Osteocyte (in vitro differentiated cells): ENCODE measurements at places on chromosomes 4 and X. TPM values are rescaled to one million over a fixed set of nuclear protein-coding genes. Genes with fewer than 3 reads are reported as not detected.

- peak; percentile 77 for DNase-seq
- no peaks in the 10 kb centered on the region for H3K27me3 ChIP-seq
- peaks cover 8% of the 10 kb centered on the region for H3K4me1 ChIP-seq
- no peak overlapping the region for H3K27ac ChIP-seq
- H3K4me3 ChIP-seq = no peak overlapping the region
These were observed 22.7 kb upstream of the PLCXD1 start for GRCh38 chrX:258291-259040.

DNA sequence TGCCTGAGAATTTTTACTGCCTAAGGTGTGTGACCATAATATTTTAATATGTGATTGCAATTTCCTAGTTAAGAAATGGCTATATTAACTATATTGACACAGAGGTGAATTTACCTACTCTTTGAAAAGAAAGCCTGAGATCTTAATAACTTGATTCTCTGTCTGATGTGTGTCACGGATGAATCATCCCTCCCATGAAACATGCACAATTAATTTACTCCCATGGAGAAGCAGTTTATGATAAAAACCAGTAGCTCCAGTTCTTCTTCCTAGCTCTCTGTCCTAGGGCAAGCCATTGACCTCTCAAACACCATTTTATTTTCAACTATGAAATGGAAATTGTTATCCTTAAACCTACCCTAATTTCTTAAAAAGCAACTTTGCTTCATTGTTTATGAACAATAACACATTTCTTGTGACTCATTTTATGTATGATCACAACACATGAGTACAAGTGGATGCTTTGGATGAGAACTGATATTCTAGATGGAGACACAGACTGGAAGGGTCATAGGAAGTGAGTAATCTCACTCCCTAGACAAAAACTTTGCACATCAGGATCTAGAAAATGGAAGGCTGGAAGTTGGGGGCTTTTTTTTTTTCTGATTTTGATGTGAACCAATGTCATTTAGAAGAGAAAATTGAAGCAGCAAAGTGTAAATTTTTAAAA is 438.3 kb downstream of the GPAT3 start:
- peaks cover 15% of the 10 kb centered on the region for H3K27me3 ChIP-seq
- H3K27ac ChIP-seq = no peak overlapping the region
- no peaks in the 10 kb centered on the region for H3K36me3 ChIP-seq
- DNase-seq = no peak

The UXT gene
- 69.6 and 77.7 TPM in 2 replicates for total RNA-seq

The TRIM2 gene
- 34.0 and 36.0 TPM in 2 replicates for total RNA-seq

The GRPR gene
- 4.0 and 4.7 TPM in 2 replicates for total RNA-seq
